ENCODE measurements at places on chromosomes 3 and 15.

DNA sequence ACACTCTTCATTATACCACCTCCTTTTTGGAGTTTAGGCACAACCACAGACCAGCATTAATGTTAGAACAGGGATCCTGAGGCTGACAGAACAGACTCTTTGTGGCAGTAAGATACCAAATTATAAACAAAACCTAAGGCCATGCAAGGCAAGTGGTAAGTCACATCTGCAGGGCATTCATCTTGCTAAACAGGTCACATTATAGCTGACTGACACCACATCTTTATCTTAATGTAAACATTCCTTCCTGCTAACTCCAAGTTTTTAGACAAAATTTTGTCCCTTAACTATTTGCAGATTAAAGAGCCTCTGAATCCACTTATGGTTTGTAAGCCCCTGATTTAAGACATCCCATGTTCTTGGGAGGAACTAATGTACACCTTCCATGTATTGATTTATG, 500.6 kb downstream of the PYDC2 start:
- no peak for DNase-seq

- no peak for DNase-seq
Measured at GRCh38 chr3:52792961-52793695, 1.5 kb upstream of the ITIH3 start.

DNA sequence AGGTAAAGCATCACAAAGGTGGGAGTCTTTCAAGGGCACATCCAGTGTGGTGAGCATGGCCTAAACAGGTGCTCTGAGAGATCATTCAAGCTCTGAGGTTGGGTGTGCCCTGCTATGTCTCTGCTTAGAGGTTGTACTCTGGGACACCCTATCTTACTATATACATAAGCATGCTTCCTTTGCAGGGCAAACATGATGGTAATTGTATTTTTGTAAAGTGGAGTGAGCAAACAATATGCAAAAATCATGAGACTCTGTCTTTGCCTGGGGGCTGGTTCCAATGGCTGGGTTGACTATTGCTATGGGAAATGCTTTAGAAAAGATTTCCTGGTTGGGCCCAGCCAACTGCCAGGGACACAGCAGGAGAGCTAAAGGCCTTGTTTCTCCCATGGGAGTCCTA, 315.1 kb upstream of the TLE3 start:
- DNase-seq: no peak

- DNase-seq: no peak
Measured at GRCh38 chr15:72182673-72183072, 14.9 kb downstream of the GRAMD2A start.

GRCh38 chr3:79016587-79017376, 751.0 kb downstream of the ROBO1 start:
- DNase-seq: no peak

DNA sequence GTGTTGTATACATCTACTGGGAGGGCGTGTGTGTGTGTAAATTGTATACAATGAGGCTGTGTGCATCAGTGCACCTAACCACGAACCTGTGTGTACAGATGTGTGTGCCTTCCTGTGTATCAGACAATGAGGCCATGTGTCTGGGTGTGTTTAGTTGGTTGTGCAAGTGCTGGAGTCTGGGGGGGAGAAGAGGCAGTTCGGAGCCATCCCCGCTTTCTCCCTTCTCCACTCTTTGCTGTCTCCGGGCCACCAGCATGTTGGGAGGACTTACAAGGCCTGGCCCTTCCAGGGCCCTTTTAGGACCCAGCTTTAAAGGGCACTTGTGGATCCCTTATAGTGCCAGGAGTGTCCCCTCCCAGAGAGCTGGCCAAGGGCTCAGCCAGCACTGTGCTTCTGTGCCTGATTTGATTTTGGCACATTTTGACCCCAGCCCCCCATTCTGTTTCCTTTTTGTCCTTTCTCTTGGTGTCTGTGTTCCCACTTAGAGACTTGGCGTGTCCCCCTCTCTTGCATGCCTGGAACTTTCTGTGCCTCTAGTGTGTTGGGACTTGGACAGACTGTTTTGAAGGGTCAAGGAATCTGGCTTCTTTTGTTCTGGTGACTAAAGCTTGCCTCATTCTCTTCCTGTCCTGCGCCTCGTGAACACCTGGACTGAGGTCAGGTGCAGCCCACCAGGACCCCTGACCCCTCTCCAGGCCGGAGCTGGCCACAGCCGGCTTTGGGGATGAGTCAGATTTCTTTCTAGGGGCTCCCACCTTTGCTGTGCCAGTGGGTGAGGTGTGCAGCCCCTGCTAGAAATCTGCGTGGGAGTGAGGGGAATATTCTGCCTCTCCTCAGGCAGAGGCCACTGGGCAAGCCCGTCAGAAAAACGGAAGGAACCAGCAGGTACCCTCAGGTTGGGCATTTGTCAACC, 1.5 kb downstream of the CTDSPL start:
- DNase-seq: no peak

GRCh38 chr3:187243933-187244524, 46.7 kb downstream of the RTP1 start:
- no peak for DNase-seq

- DNase-seq: no peak
Measured at GRCh38 chr15:48538941-48539340, 106.6 kb downstream of the FBN1 start.

- DNase-seq: no peak
Measured at GRCh38 chr15:75861750-75862402, 18.6 kb downstream of the UBE2Q2 start.

- no peak for DNase-seq
Measured at GRCh38 chr3:163785693-163786092, 1292.6 kb downstream of the SI start.

- no peak for DNase-seq
Measured at GRCh38 chr3:27677565-27677964, 44.6 kb downstream of the EOMES start.

DNA sequence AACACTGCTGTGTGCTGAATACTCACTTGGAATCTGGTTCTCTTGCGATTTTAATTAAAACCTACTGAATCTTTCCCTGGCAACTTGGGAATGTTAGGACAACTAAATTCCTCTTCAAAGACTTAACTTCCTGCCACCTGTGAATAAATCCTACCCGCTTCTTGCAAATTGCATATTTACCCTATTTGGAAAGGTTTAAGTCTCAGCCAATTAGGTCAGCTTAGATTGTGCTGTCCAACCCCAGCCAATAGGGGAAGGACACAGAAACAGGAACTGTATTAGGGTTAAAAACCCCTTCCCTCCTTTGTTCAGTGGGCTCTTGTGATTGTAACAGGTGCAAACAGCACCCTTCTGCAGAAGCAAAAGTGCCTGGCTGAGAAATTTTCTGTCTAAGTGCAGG, 38.6 kb upstream of the FSTL1 start:
- no peak for DNase-seq
